ENCODE measurements at places on chromosomes 6 and 20. TPM values are rescaled to one million over a fixed set of nuclear protein-coding genes. Genes with fewer than 3 reads are reported as not detected.

Gene APCDD1L
- total RNA-seq = not detected

Gene FKBP1C
- total RNA-seq = not detected

Gene PBOV1
- not detected for total RNA-seq

Gene PRL
- not detected for total RNA-seq

Gene AARS2
- total RNA-seq = 21.3 TPM

Gene RPP40
- 3.8 TPM for total RNA-seq

Gene TXLNB
- total RNA-seq = 3.3 TPM

- H3K4me3 ChIP-seq = no peak overlapping the region
- no peaks in the 10 kb centered on the region for H3K4me1 ChIP-seq
- DNase-seq = no peak
- no peak overlapping the region for H3K27ac ChIP-seq
Observed at GRCh38 chr20:34445177-34446065, 70.8 kb upstream of the DYNLRB1 start.

DNA sequence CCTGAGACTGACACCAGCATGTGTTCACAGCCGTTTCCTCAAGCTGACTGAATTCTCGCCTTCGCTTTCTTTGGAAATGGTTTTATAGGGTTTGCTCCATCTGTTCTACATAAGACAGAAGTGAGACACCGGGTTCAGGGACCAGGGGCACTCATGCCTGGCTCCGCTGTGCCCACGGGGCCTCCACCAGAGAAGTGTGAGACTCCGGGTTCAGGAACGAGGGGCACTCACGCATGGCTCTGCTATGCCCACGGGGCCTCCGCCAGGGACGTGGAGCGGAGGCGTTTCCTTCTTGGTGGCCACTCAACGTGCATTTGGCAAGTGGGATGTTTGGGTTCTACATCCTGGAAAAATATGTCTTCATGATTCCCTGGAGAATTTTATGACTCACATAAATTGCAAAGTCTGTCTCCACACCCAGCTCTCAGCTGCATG, 106.6 kb downstream of the RNASET2 start:
- no peak overlapping the region for H3K4me3 ChIP-seq
- no peaks in the 10 kb centered on the region for H3K27me3 ChIP-seq
- peak; percentile 57 for DNase-seq

- no peaks in the 10 kb centered on the region for H3K4me1 ChIP-seq
- no peak overlapping the region for H3K27ac ChIP-seq
- no peaks in the 10 kb centered on the region for H3K36me3 ChIP-seq
- H3K4me3 ChIP-seq = no peak overlapping the region
Observed at GRCh38 chr6:52089758-52090348, 2.4 kb upstream of the PKHD1 start.

DNA sequence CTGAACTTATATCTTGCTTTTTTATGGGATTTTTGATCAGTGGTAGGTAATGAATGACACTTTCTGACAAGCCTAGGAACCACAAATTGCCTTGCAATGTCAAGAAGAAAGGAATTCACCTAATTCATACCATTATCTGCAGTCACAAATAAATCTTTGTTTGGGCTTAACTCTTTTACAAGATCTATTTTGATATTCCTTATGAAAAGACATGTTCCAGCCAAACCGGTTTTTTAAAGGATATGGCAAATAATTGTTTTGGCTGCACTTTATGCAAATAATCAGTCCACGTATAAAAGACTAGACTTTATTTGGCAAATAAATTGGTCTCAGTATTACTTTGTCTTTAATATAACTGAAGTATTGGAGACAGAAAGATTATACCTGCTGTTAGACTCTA, 771.7 kb upstream of the ADGRB3 start:
- H3K27ac ChIP-seq = no peak overlapping the region
- DNase-seq = no peak
- H3K36me3 ChIP-seq = no peaks in the 10 kb centered on the region
- no peaks in the 10 kb centered on the region for H3K27me3 ChIP-seq
- H3K4me1 ChIP-seq = no peaks in the 10 kb centered on the region
- H3K4me3 ChIP-seq = no peak overlapping the region

DNA sequence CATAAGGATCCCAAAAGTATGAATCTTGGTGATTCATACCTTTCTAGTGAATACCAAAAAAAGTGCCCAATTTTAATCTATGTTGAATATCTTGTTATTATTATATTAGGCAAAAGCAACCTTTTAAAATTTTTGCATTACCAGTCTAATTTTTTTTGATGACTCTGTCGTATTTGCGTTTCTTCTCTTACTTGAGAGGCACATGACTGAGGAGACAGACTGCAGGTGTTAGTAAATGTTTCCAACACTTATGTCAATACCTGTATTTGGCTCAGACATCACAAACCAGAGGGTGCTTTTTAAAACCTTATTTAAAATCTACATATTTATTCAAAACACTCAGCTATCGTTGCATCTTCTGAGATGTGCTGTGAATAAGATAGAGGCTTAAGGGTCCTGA, 27.1 kb downstream of the ID4 start:
- no peaks in the 10 kb centered on the region for H3K36me3 ChIP-seq
- no peaks in the 10 kb centered on the region for H3K27me3 ChIP-seq
- no peak overlapping the region for H3K4me3 ChIP-seq
- no peak overlapping the region for H3K27ac ChIP-seq
- H3K4me1 ChIP-seq = no peaks in the 10 kb centered on the region
- DNase-seq = no peak

- peaks cover 8% of the 10 kb centered on the region for H3K4me1 ChIP-seq
- no peak overlapping the region for H3K27ac ChIP-seq
- H3K4me3 ChIP-seq = no peak overlapping the region
- H3K36me3 ChIP-seq = no peaks in the 10 kb centered on the region
- H3K27me3 ChIP-seq = no peaks in the 10 kb centered on the region
- DNase-seq = no peak
Observed at GRCh38 chr6:26222571-26222970, 135.3 kb downstream of the HFE start.

- H3K4me1 ChIP-seq = peaks cover 26% of the 10 kb centered on the region
- peak; percentile 75 for DNase-seq
- H3K36me3 ChIP-seq = no peaks in the 10 kb centered on the region
- no peaks in the 10 kb centered on the region for H3K27me3 ChIP-seq
- peak overlapping the region; percentile 73 for H3K4me3 ChIP-seq
- H3K27ac ChIP-seq = peak overlapping the region; percentile 81
Observed at GRCh38 chr6:26215585-26216358, 128.5 kb downstream of the HFE start.

- H3K36me3 ChIP-seq = no peaks in the 10 kb centered on the region
- DNase-seq = no peak
- H3K27ac ChIP-seq = no peak overlapping the region
- H3K4me1 ChIP-seq = peaks cover 46% of the 10 kb centered on the region
- H3K27me3 ChIP-seq = no peaks in the 10 kb centered on the region
- H3K4me3 ChIP-seq = no peak overlapping the region
Observed at GRCh38 chr6:129684903-129685661, 24.9 kb downstream of the ARHGAP18 start.

GRCh38 chr20:31977080-31977479, 9.1 kb downstream of the XKR7 start:
- no peaks in the 10 kb centered on the region for H3K36me3 ChIP-seq
- no peaks in the 10 kb centered on the region for H3K27me3 ChIP-seq
- no peaks in the 10 kb centered on the region for H3K4me1 ChIP-seq
- DNase-seq = no peak
- H3K4me3 ChIP-seq = no peak overlapping the region

DNA sequence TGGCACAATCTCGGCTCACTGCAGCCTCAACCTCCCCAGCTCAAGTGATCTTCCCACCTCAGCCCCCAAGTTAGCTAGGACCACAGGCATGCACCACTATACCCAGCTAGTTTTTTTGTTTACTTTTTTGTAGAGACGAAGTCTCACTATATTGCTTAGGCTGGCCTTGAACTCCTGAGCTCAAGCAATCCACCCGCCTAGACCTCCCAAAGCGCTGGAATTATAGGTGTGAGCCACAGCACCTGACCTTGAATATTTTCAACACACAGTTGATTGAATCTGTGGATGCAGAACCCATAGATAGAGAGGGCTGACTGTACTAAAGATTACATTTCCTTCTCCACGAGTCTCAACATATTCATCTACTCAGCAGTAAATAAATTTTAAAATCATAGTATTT, 15.6 kb downstream of the CDK19 start:
- H3K27ac ChIP-seq = no peak overlapping the region
- H3K27me3 ChIP-seq = no peaks in the 10 kb centered on the region
- H3K36me3 ChIP-seq = no peaks in the 10 kb centered on the region
- peaks cover 16% of the 10 kb centered on the region for H3K4me1 ChIP-seq
- DNase-seq = no peak
- no peak overlapping the region for H3K4me3 ChIP-seq

GRCh38 chr6:33313105-33313708, 671 bp downstream of the TAPBP start:
- H3K4me3 ChIP-seq = peak overlapping the region; percentile 74
- peaks cover 45% of the 10 kb centered on the region for H3K36me3 ChIP-seq
- H3K4me1 ChIP-seq = peaks cover 62% of the 10 kb centered on the region

- no peaks in the 10 kb centered on the region for H3K27me3 ChIP-seq
- H3K27ac ChIP-seq = no peak overlapping the region
- H3K36me3 ChIP-seq = no peaks in the 10 kb centered on the region
- no peaks in the 10 kb centered on the region for H3K4me1 ChIP-seq
Observed at GRCh38 chr20:13852306-13852705, 67.5 kb downstream of the NDUFAF5 start.

All from B cell (primary cell).